ENCODE measurements at places on chromosomes 11 and 22.
A peak's percentile ranks its signal among the peaks of the same experiment; 100 is the strongest.

DNA sequence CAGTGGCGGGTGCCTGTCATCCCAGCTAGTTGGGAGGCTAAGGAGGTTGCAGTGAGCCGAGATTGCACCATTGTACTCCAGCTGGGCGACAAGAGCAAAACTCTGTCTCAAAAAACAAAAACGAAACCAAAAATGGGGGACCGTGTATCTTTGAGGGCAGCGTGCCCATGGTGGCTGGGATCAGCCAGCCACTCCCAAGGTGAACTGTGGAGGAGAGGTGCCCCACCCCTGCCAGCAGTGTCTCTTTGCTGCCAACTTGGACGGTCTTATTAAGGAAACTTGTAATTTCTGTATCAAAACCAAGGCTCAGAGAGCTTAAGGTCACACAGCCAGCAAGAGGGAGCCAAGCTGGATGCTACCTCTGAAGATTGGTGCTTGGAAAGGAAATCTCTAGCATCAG lies 147.7 kb downstream of the CACNA1I start:
- no peak overlapping the region for H3K27ac ChIP-seq
- no peaks in the 10 kb centered on the region for H3K27me3 ChIP-seq
- no peak overlapping the region for H3K4me3 ChIP-seq
- DNase-seq = no peak

GRCh38 chr11:70504246-70505020 lies 106.1 kb downstream of the CTTN start:
- H3K4me3 ChIP-seq = no peak overlapping the region
- no peaks in the 10 kb centered on the region for H3K27me3 ChIP-seq
- H3K27ac ChIP-seq = no peak overlapping the region
- peaks cover 11% of the 10 kb centered on the region for H3K4me1 ChIP-seq
- no peaks in the 10 kb centered on the region for H3K36me3 ChIP-seq

- no peaks in the 10 kb centered on the region for H3K27me3 ChIP-seq
- no peak overlapping the region for H3K4me3 ChIP-seq
- H3K27ac ChIP-seq = no peak overlapping the region
- no peaks in the 10 kb centered on the region for H3K36me3 ChIP-seq
Measured at GRCh38 chr11:111459506-111460270, 52.5 kb downstream of the BTG4 start.

DNA sequence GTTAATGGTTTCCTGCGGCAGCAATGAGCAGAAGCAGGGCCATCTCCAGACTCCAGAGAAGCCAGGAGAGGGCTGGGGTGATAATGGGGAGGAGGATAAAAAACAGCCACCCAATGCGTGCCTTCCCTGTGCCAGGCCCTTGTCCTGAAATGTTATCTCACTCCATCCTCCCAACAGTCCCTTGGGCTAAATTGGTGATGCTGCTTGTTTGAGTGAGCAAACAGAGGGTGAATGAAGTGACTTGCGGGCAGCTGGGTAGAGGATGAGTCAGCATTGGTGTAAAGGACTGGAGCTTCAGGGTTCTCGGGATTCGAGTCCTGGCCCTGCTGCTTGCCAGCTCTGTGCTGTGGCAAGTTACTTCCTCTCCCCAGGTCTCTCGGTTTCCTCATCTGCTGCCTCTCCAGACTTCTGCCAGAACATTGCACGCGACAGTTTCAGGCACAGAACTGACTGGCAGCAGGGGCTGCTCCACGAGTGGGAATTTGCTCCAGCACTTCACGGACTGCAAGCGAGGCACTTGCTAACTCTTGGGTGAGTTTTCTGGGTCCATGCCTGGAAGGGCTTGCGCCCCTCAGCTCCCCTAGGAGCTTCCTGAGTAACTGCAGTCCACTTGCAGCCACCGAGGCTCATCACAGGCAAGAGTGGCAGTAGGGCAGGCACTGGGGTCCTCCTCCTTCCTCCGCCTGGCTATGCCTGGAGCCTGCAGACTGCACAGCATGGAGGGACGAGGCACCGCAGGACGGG lies at the start of gene P2RY6:
Gene P2RY6 (plus strand): TSS at position 403 of the 744 bp plus-strand sequence. CDS start 24,181 bp downstream, outside the sequence.
- H3K36me3 ChIP-seq = no peaks in the 10 kb centered on the region
- peak within 1 kb of the TSS; percentile 15 for H3K4me3 ChIP-seq
- H3K27ac ChIP-seq = no peak within 1 kb of the TSS
- no peak for DNase-seq

GRCh38 chr11:102142333-102142732 lies 32.1 kb downstream of the YAP1 start:
- H3K27me3 ChIP-seq = no peaks in the 10 kb centered on the region
- DNase-seq = no peak
- no peak overlapping the region for H3K4me3 ChIP-seq

DNA sequence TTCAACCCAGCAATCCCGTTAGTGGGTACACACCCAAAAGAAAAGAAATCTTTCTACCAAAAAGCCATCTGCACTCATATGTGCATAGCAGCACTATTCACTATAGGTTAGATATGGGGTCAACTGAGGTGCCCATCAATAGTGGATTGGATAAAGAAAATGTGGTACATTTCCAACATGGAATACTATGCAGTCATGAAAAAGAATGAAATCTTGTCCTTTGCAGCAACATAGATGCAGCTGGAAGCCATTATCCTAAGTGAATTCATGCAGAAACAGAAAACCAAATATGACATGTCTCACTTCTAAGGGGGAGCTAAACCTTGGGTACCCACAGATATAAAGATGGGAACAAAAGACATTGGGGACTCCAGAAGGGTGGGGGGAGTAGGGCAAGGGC lies 1.9 kb upstream of the ARHGAP8 start:
- H3K4me1 ChIP-seq = no peaks in the 10 kb centered on the region
- no peak overlapping the region for H3K27ac ChIP-seq
- no peak overlapping the region for H3K4me3 ChIP-seq
- no peaks in the 10 kb centered on the region for H3K36me3 ChIP-seq

- no peaks in the 10 kb centered on the region for H3K36me3 ChIP-seq
- no peaks in the 10 kb centered on the region for H3K27me3 ChIP-seq
- no peak for DNase-seq
- H3K27ac ChIP-seq = no peak overlapping the region
Measured at GRCh38 chr22:20239676-20240446, 28.3 kb downstream of the RTN4R start.

DNA sequence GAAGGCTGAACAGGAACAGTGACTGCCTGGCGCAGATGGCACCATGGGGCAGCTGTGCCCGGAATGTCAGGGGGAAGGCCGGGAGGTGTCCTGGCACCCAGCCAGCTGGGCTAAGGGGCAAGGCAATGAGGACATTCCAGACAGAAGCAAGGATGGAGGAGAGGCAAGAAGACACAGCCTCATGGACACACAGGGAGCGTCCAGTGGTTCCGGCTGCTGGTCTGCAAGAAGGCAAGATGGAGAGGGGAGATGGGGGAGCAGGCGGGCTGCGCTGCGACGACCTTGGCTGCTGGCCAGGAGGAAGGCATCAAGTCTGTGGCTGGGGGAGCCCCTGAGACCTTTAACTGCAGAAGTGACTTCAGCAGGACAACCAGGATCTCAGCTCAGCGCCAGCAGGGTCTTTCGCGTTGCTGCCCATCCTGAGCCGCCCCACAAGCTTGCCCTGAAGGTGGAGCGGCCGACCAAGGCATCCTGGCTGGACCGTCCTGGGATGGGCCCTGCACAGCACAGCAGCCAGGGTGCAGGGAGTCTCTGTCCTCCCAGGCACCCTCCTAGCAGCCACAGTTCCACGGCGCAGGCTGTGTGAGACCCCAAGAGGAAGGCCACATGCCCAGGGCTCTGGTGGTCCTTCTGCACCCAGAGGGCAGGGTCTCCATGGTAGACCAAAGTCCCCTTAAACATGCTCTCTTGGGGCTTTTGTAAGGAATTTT lies 531.7 kb downstream of the BRD1 start:
- H3K27ac ChIP-seq = no peak overlapping the region
- H3K27me3 ChIP-seq = no peaks in the 10 kb centered on the region
- no peaks in the 10 kb centered on the region for H3K4me1 ChIP-seq
- no peak for DNase-seq
- H3K4me3 ChIP-seq = no peak overlapping the region

DNA sequence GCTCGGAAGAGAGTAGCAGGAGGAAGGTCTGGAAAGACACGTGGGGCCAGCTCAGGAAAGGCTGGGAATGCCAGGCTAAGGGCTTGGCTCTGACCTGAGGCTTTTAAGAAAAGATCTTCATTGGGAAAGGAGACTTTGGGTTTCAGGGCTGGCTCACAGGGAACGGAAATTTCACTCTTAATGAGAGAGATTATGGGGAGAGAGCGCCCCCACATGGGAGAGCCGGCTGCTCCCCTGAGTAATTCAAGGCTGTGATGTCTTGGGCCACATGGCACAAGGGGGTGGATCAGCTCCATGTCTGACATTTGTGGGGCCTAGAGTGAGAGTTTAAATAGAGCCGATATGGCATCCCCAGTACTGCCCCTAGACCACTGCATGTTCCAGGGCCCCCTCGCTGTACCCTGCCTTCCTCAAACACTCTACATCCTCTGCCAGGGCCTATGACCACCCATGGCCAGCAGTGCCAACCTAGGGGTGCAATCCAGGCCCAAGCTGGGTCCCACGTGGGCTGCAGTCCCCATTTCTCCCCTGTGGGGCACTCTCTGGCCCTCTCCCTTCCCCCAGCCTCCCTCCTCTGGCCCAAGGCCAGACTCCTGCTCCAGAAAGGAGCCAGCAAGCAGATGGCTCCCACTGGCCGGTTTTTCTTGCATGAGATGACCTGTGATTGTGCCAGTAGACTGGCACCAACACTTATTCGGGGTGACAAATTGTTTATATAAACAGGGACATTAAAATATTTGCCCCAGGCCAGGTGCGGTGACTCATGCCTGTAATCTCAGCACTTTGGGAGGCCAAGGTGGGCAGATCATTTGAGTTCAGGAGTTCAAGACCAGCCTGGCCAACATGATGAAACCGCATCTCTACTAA lies 75.2 kb downstream of the ISX start:
- H3K36me3 ChIP-seq = no peaks in the 10 kb centered on the region
- DNase-seq = no peak
- H3K4me1 ChIP-seq = no peaks in the 10 kb centered on the region
- H3K4me3 ChIP-seq = no peak overlapping the region
- H3K27ac ChIP-seq = no peak overlapping the region

DNA sequence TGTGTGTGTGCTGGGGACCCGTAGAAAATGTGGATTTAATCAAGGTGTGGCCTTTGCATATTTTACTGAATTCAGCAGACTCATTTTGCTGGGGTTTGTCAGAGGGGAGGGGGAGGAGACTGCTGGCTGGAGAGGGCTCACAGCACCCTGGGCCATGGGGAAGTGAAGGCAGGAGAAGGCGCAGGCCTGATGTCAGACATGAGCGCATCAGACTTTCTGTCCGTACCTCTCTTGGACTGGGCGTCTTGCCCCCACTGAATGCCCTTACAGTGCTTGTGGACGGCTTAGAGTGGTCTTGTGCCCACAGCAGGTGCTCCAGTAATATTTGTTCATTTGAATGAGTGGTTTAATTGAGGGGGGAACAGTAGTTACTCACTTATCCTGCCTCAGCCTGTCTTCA lies 75.2 kb downstream of the TEAD1 start:
- H3K27ac ChIP-seq = no peak overlapping the region
- H3K36me3 ChIP-seq = no peaks in the 10 kb centered on the region
- DNase-seq = no peak
- H3K4me1 ChIP-seq = peaks cover 7% of the 10 kb centered on the region
- H3K27me3 ChIP-seq = no peaks in the 10 kb centered on the region

DNA sequence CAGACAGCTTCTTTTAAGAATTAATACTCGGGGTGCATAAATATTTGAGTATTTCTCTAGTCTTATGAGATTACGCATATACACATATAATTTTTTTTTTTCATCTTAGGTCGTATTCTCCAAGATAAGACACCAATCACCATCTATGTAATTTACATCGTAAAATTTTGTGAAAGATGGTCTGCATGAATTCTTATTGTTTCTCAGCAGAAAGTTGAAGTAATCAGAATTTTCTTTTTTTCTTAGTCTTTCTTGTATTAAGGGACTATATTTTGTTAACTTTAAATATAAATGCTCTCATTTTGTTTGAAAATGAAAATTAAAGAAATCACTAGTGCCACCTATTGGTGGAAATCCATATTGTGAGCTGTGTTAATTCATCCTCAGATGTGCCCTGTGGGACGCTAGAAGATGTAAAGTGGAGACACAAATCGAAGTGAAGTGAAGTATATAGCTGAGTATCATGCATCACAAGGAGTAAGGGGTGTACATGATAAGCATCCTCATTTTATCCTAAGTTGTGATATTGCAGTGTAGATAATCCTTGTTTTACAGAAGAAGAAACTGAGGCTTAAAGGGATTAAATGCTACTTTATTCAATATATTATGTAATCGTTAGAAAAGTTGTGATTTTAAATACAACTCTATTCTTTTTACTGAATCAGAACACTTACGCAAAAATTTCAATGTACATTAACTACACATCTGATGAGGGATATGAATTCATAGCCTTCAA lies 2084.3 kb downstream of the LRRC4C start:
- H3K27ac ChIP-seq = no peak overlapping the region
- H3K4me3 ChIP-seq = no peak overlapping the region
- H3K36me3 ChIP-seq = no peaks in the 10 kb centered on the region
- no peak for DNase-seq
- H3K4me1 ChIP-seq = no peaks in the 10 kb centered on the region

GRCh38 chr11:111765320-111765983 lies 737 bp downstream of the PPP2R1B start:
- peak overlapping the region; percentile 97 for H3K4me3 ChIP-seq
- no peak for DNase-seq
- H3K4me1 ChIP-seq = peaks cover 16% of the 10 kb centered on the region
- H3K27me3 ChIP-seq = no peaks in the 10 kb centered on the region
- H3K36me3 ChIP-seq = peaks cover 26% of the 10 kb centered on the region
- H3K27ac ChIP-seq = peak overlapping the region; percentile 86

DNA sequence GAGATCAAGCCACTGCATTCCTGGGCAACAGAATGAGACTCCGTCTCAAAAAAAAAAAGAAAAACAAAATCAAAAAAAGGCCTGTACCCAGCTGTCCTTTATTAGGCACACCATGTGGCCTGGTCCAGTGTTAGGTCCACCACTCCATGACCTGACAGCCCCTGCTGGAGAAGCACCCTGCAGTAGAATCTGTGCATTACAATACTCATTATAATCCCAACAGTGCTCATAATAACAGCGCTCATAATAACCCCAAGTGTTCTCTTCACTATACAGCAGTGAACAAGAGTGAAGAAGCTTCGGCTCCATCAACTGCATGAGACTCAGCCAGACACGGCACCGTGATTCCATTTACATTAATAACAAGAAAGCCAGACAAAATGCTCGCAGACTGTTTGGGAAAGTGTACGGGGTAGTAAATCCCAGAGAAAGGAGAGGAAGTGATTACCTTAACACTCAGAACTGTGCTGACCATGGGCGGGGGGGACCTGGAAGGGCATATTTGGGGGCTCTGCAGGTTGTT lies 8.9 kb upstream of the EHD1 start:
- peaks cover 10% of the 10 kb centered on the region for H3K4me1 ChIP-seq
- DNase-seq = no peak
- peak overlapping the region; percentile 63 for H3K4me3 ChIP-seq
- H3K27ac ChIP-seq = peak overlapping the region; percentile 50
- H3K27me3 ChIP-seq = no peaks in the 10 kb centered on the region

DNA sequence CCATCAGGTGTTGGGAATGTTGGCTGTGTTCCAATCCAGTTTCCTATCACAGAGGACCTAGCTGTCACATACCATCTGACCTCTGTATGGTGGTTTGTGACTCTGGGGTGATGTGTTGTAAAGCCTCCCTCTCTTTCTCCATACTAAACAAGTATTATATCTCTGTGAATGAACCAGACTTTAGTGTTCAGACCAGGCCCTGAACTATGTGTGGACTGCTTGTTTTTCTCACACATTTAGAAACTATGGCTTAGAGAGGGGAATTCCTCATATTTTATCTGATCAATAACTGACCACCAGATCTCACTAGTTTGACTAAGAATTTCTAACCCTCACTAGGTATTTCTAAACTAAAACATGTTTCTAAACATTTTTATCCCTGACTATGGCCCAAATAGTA lies 17.5 kb downstream of the NCR3LG1 start:
- no peak overlapping the region for H3K4me3 ChIP-seq
- H3K4me1 ChIP-seq = no peaks in the 10 kb centered on the region
- H3K27me3 ChIP-seq = no peaks in the 10 kb centered on the region
- no peak for DNase-seq
- peaks cover 60% of the 10 kb centered on the region for H3K36me3 ChIP-seq
